ENCODE measurements at places on chromosomes 12 and 14. TPM values are rescaled to one million over a fixed set of nuclear protein-coding genes. Genes with fewer than 3 reads are reported as not detected.

Gene DTX1
- polyA plus RNA-seq, result 15.8 TPM

GRCh38 chr12:5260591-5261086 is 171.3 kb upstream of the NTF3 start:
- DNase-seq, result no peak

Gene CYP27B1
- polyA plus RNA-seq, result not detected

Gene PPP1R12A
- polyA plus RNA-seq, result 24.4 TPM

GRCh38 chr14:79961197-79961596 is 250.1 kb downstream of the DIO2 start:
- DNase-seq, result no peak

DNA sequence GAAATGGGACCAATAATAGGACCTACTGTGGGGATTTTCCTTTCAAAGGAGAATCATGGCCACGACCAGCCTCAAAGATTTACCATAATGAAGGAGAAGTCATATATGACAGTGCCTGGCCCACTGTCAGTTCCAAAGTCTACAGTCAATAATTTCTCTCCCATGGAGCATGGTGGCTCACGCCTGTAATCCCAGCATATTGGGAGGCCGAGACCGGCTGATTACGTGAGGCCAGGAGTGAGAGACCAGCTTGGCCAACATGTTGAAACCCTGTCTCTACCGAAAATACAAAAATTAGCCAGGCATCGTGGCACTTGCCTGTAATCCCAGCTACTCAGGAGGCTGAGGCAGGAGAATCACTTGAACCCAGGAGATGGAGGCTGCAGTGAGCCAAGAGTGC is 13.8 kb downstream of the IRF2BPL start:
- DNase-seq, result no peak

GRCh38 chr12:32444895-32445294 is 45.5 kb downstream of the FGD4 start:
- DNase-seq, result no peak

Gene PTPRQ
- not detected for polyA plus RNA-seq

Gene PPP1CC
- polyA plus RNA-seq, result 107 TPM

Gene EXOC3L4
- 23.8 TPM for polyA plus RNA-seq

Gene B3GNT4
- polyA plus RNA-seq, result 0.46 TPM

DNA sequence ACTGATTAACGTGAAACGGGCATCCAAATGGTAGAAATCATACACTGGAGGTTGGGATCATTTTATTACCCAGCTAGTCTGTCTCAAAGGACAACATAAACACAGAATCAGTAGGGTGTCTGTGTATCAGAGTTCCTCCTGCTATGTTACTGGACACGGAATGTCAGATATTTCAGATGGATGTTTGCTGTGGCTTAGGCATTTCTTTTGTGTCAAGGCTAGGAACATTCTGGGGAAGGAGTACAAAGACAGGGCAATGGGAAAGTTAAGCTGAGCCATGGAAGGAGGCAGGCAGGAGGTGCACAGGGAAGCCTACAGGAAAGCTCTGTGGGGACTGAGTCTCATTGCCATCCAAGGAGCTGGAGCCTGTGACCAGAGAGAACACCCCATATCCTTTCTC is 254.6 kb downstream of the C12orf75 start:
- no peak for DNase-seq

Gene SMCO2
- polyA plus RNA-seq, result not detected

- DNase-seq, result no peak
Observed at GRCh38 chr14:68292441-68293215, 473.0 kb downstream of the RAD51B start.

- DNase-seq, result no peak
Observed at GRCh38 chr12:19855851-19856250, 416.6 kb downstream of the AEBP2 start.

Gene DGLUCY
- 14.4 TPM for polyA plus RNA-seq

- DNase-seq, result peak; percentile 88
Observed at GRCh38 chr12:75722714-75723200, 211.3 kb upstream of the KRR1 start.

Gene CALCOCO1
- polyA plus RNA-seq, result 54.7 TPM

GRCh38 chr14:84029720-84030119 is 1500.2 kb upstream of the FLRT2 start:
- DNase-seq, result no peak

Gene OR4E2
- not detected for polyA plus RNA-seq

GRCh38 chr12:98478606-98479005 is 36.8 kb upstream of the TMPO start:
- DNase-seq, result no peak

GRCh38 chr12:124379938-124380754 is 85.3 kb downstream of the RFLNA start:
- peak; percentile 94 for DNase-seq

Gene INHBE
- polyA plus RNA-seq, result not detected

DNA sequence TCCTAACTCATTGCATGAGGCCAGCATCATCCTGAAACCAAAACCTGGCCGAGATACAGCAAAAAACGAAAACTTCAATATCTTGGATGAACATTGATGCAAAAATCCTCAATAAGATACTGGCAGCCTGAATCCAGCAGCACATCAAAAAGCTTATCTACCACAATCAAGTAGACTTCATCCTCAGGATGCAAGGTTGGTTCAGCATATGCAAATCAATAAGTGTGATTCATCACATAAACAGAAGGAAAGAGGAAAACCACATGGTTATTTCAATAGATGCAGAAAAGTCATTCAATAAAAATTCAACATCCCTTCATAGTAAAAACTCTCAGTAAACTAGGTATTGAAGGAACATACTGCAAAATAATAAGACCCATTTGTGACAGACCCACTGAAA is 56.5 kb upstream of the PPFIA2 start:
- no peak for DNase-seq

DNA sequence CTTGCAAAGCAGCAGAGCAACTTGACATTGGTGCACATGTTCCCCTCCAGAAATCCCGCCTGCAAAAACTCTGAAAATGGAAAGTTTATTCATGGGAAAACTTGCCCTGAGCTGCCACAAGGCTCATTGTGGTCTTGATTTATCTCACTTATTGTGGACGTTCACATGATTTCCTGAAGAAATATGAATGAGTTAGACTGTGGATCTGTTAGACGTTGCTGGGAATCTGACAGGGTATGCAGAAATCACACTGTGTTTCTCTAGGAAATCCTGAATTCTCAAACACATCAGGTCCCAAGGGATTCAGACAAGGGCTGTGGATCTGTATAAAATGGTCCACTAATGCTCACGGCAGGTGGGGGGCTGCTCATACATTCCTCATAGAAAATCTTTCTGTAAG is 72.2 kb downstream of the EID3 start:
- no peak for DNase-seq

- DNase-seq, result no peak
Observed at GRCh38 chr14:37443461-37443860, 151.6 kb downstream of the FOXA1 start.

- no peak for DNase-seq
Observed at GRCh38 chr12:51036279-51036678, 10.1 kb upstream of the SLC11A2 start.

DNA sequence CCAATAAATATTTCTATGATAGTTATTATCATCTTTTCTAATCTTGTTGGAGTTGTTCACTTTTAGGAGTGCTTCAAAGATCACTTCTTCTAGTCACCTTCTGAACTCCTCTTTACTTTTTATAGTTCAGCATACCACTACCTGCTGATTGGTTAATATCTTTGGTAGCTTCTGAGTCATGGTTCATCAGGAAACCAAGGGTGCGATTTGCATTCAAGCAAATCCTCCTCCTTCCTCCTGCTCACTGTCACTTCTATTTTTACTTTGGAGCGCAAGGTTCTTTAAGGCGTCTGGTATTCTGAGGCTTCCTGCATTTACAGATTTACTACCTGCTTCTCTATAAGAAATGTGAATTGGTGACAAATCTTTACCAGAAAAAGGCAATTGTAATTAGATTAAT is 24.0 kb downstream of the SYT1 start:
- DNase-seq, result no peak

GRCh38 chr12:52267699-52268098 is 6.7 kb upstream of the KRT86 start:
- no peak for DNase-seq
